ENCODE measurements at places on chromosomes 12 and 14.

- no peak for DNase-seq
Observed at GRCh38 chr12:100539202-100539601, 34.3 kb upstream of the GAS2L3 start.

GRCh38 chr12:6269986-6270385, 40.5 kb upstream of the PLEKHG6 start:
- DNase-seq, result no peak

DNA sequence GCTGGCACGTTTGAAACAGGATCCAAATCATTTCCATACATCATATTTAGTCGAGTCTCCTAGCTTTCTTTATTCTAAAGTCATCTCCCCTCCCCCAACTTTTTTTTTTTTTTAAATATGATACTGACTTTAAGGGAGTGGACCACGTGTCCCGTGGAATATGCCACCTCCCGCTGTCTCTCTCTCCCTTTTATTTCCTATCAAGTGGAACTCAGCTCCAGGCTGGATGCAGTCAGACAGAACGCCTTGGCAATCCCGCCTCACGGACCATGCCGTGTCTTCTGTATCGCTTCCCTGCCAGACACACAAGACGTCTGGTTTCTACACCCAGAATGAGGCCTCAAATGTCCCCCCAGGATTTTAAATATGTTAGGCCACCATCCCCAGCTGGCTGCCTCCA, 21.2 kb downstream of the BCL7A start:
- no peak for DNase-seq

DNA sequence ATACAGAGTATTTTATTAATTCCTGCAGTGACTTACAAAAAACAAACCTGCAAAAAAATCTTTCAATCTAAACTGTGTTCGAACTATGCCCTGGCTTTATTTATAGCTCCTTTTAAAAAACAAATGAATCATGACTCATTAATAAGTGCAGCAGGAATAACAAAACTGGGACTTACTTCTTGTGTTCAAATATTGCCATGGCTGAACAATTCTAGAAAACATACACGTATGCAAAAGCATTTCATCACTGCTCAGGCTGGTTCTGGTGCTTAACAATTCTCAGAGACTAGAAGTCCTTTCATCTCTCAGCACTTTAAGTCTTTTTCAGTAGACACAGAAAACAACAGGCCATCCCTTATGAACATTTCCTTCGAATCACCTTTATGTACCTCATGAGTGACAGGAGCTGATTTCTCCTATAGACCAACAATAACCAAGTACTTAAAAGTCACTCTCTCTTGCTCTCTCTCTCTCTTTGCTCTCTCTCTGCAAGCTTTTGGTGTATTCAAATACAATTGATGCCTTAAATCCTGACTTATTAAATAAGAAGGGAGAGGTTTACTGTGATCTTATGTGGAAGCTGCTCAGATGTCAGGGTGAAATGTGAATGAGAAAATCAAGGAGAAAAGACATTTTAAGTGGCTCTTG, 268.8 kb downstream of the TTC8 start:
- no peak for DNase-seq

GRCh38 chr12:65822732-65823512, 1.4 kb upstream of the HMGA2 start:
- DNase-seq, result no peak

DNA sequence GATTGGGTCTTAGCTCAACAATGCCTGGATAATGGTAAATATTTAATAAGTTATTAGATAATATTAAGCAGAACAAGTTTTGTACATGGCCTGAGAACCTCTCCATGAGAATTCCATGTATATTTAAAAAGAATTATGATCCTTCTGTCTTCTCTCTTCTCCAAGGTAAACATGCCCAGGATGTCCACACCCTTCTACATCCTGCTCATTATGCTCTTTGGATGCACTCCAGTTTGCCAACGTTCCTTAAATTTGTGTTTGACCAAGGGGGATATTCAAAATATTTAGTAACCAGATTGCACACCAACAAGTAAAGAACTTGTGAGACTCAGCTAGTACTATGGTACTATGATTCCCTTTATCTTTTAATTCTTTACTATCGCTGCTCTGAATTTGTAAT, 44.8 kb upstream of the ERGIC2 start:
- no peak for DNase-seq

- DNase-seq, result no peak
Observed at GRCh38 chr12:126474703-126475102, 1409.5 kb downstream of the AACS start.

All from HS-27A (cell line).